HepG2 (cell line): ENCODE measurements at places on chromosomes 6 and 20.

DNA sequence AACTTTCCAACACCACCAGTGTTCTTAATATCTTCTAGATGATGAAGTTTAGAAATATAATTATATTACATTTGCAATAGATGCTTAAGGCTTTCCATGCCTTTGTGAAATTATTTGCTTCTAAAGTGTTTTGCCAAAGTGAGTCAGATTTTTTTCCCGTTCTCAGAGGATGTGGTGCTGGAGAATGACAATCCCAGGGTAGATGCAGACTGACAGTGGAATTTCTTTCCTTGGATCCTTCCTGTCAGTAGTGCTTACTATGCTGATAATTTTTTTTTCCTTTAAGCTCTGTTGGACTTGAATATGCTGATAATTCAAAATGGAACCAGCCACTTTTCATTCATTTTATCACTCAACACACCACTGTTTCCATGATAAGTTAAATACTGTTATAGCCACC is 59.9 kb upstream of the SOX4 start:
- DNase-seq, result no peak

- DNase-seq, result no peak
Observed at GRCh38 chr6:169075211-169075914, 178.3 kb downstream of the THBS2 start.

DNA sequence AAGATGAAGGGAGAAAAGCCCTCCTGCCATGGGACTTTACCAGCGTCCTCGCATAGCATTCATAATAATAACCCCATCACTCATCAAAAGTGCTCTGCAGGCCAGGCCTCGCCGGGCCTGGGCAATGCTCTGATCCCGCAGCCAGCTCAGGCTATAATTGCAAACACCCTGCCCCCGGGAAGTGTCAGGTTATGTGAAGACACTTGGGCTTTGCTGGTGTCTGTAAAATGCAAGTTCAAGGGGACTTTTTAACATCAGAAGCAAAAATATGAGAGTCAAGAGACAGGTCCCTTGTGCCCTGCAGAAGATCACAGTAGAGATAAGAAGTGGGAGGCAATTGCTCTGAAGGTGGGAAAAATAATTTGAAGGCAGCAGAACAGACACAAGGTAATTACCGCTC is 381.0 kb downstream of the MAFB start:
- DNase-seq, result no peak

DNA sequence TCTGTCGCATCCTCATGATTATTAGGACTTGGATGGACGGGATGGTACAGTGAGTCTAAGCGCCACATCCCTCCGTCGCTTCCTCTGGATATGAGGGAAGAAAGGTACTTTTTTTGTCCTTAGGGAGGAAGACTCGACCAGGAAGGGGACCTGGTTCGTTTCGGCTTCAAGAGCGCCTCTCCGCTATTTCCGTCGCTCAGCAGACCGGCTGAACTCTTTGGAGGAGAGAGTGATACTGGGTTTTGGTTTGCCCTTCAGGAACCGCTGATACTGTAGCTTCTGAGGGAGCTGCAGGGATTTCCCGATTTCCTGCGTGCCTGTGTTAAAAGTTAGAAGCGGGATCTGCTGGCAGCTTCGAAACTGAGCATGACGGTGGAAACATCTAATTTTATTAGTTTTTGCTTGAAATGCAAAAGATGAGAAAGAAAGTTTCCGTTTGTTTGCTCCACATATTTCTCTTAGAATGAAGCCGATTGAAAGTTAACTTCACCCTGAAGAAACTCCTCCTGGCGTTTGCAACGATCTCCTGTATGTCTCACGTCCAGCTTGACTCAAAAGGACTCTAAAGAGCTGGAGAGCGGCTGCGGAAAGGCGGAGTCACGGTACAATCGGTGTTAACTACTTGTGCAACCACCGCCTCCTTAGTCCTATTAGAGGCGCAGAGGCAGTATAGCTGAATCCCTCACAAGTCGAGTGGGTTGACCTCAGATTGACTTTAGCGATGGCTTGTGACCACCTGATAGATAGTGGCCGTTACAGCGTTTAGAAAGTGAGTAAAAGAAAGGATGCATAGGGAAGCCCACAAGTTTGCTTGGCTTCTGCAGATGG is 129.4 kb downstream of the TRIM27 start:
- peak; percentile 29 for DNase-seq

DNA sequence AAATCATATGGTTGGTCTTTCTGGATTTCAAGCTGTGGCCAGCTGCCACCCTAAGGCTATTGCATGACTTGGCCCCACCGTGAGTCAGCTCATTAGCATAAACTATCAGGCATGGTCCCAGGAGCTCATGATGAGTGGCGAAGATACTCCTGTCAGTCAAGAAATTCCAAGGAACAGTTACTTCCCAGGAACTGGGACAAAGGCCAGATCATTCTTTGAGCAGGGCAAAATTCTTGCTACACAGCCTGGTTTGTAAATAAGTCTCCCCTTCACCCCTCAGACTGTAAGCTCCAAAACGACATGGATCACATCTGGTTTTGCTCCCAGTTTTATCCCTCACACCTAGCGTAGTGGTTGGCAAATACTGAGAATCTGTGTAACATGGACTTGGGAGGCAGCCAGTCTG is 33.0 kb upstream of the KIAA1586 start:
- DNase-seq, result no peak

- peak; percentile 46 for DNase-seq
Observed at GRCh38 chr6:15247500-15248450, 1.9 kb downstream of the JARID2 start.

- no peak for DNase-seq
Observed at GRCh38 chr20:61768571-61769285, 297.0 kb downstream of the TAF4 start.

GRCh38 chr6:73790574-73790973 is 94.6 kb downstream of the CD109 start:
- DNase-seq, result no peak

DNA sequence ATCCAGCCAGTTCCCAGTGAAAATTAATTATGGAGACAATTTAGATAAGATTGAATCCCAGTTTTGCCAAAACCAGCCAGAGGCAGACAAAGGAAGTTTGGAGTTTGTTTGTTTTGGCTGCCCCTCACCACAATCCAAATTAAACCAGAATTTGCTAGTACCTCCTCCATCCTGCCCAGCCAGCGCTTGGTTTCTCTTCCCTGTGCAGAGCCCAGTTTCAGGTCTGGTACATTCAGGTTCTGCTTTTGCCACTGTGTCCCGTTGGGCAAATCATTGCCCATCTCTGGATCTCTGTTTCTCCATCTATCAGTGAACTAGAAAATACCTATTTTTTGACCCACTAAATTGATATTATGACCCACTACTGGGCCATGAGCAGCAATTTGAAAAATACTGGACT is 26.4 kb downstream of the FOXP4 start:
- DNase-seq, result no peak

- DNase-seq, result no peak
Observed at GRCh38 chr6:22401932-22402331, 105.1 kb upstream of the PRL start.

GRCh38 chr20:47559141-47559540 is 57.5 kb downstream of the NCOA3 start:
- DNase-seq, result no peak

DNA sequence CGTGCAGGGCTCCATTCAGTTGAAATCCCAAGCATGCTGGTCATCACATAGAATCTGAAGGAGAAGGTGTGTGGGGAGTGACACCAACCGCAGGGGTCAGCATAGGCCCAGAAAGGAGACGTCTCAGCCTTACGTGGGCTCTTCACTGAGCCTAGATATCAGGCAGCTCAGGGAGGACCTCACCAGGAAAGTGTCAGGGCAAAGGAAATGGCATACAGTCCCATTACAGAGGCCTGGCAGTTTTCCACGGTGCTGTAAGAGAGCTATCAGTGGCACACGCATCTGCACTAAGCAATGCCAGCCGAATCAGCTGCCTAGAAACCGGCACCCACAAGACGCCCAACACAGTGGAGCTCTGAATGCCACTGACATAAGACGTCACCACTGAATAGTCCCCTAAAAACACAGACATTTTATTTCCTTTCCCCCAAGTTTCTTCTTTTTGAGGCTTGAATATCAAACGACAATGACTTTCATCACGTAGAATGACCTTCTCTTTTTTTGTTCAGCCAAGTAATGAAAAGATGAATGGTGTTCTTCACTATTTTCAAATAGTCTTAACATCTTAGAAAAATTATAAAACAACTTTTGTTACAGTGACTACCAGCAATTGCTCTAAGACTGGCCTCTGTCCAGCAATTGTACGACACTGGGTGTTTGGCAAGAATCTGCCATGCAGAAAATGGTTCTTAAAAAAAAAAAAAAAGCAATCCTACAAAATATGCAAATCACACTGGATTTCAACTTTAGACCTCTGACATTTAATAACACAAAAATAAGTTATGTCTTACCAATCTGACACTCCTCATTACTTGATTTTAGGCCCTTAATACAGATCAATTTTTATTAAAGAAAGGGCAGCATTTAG is 88.9 kb upstream of the FOXQ1 start:
- no peak for DNase-seq

- DNase-seq, result no peak
Observed at GRCh38 chr6:140663772-140664171, 1289.3 kb upstream of the CITED2 start.

DNA sequence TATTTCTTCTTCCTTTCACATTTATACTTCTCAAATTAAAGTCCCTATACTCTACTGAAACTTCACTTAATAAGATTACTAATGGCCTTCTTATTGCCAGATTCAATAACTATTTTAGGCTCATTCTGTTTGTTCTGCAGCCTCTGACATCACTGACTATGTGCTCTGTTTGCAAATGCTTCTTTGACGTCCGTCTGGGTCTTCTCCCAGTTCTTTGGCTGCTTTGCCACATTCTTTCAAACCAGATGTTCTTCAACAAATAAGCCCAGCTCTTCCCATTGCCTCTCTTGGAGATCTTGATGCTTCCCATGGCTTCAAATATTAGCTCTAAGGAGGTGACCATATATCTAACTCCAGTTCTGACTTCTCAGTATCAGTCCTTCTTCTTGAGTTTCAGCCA is 117.4 kb downstream of the BTBD9 start:
- DNase-seq, result no peak

DNA sequence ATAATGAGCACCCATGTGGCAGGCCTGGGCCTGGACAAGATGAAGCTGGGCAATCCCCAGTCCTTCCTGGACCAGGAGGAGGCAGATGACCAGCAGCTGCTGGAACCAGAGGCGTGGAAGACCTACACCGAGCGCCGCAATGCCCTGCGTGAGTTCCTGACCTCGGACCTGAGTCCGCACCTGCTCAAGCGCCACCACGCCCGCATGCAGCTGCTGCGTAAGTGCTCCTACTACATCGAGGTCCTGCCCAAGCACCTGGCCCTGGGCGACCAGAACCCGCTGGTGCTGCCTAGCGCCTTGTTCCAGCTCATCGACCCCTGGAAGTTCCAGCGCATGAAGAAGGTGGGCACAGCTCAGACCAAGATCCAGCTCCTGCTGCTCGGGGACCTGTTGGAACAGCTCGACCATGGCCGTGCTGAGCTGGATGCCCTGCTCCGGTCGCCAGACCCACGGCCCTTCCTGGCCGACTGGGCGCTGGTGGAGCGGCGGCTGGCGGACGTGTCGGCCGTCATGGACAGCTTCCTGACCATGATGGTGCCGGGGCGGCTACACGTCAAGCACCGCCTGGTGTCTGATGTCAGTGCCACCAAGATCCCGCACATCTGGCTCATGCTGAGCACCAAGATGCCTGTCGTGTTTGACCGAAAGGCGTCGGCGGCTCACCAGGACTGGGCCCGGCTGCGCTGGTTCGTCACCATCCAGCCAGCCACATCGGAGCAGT is 1.9 kb downstream of the FNDC11 start:
- no peak for DNase-seq

DNA sequence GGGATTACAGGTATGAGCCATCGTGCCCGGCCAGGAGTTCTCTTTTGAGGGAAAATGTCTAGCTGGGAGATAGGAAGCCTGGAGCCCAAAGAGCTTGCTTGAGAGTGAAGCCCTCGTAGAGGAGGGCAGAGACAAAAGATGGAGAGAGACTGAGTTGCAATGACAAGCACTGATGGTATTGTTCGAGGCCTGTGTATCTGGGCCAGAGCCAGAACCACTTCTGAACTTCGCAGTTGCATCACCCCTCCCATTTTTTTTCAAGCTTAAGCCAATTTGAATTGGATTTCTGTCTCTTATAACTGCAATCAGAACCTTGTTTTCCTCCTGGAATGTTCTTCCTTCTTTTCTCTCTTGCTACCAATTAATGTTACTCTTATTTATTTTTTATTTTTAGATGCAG is 83.1 kb downstream of the KCNB1 start:
- no peak for DNase-seq

GRCh38 chr20:50820515-50821256 is 25.8 kb downstream of the BCAS4 start:
- no peak for DNase-seq

DNA sequence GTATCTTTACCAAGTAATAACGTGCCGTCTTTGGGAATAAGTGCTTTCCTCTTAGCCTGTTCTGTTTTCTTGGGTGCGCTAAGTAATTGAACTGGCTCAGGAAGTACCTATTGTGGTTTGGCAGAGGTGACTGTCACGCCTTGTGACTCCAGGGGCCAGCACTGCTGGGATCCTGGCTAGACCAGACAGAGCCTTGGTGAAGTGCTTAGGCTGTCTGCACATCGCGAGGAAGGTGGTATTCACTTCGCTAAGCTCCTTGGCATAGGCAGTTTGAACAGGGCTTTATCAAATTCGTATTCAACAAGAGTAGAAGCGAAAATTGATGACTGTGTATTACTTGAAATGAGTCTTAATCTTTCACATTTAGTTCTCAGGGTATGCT is 17.6 kb downstream of the PRDM1 start:
- no peak for DNase-seq

DNA sequence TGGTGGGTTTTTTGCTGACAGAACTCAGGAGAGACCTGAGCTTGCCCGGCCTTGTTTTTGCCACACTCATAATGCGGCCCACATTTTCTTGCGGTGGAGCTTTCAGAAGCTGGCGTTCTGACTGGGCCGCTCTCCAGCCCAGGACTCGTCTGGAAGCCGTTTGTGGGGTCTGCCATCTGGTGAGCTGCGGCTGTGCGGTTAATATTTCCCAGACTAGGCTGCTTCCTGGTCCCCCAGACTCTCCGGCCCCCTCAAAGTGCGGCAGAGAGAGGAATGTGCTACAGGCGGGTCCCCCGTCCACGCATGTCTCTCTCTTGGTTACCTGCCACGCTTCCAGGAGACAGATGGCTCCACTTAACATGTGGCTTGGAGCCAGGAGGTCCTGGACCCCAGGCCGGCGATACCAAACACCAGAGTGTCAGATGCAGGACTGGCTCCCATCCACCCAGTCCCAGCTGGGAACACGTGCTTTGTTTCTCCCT is 128.9 kb upstream of the PMEPA1 start:
- DNase-seq, result no peak
